ENCODE measurements at places on chromosomes 3 and 15. TPM values are rescaled to one million over a fixed set of nuclear protein-coding genes. Genes with fewer than 3 reads are reported as not detected.

Gene ONECUT1
- not detected for total RNA-seq

Gene ZPLD1
- not detected for total RNA-seq

Gene WDR93
- total RNA-seq, result not detected

Gene DPPA2
- total RNA-seq, result not detected

Gene LRRK1
- total RNA-seq, result 0.28 TPM

Gene RAB6B
- not detected for total RNA-seq

Gene SUCLG2
- total RNA-seq, result 52.1 TPM

Gene GMNC
- total RNA-seq, result not detected

Gene DENND6A
- 31.2 TPM for total RNA-seq

Gene DNAJA4
- total RNA-seq, result 24.2 TPM

Gene PTX3
- total RNA-seq, result not detected

Gene CPNE4
- not detected for total RNA-seq

Gene SMCO1
- not detected for total RNA-seq

Gene HRG
- not detected for total RNA-seq

Gene CGNL1
- total RNA-seq, result not detected

Gene FAM174B
- total RNA-seq, result 3.8 TPM

Gene RETNLB
- total RNA-seq, result not detected

Gene ADAMTS7
- total RNA-seq, result not detected

Gene ADAMTS9
- total RNA-seq, result not detected

Gene LINGO1
- not detected for total RNA-seq

Gene FMN1
- not detected for total RNA-seq

Gene PTH1R
- not detected for total RNA-seq

Gene FSD2
- not detected for total RNA-seq

Gene BNC1
- not detected for total RNA-seq

Measured in activated naive CD4-positive, alpha-beta T cell treated with anti-CD3 and anti-CD28 coated beads, Interleukin-2, amount 10 ng/mL, durations not matched to agents 5 hours and 36 hours (primary cell).